ENCODE measurements at places on chromosomes 13 and 19.

- DNase-seq: peak; percentile 8
Observed at GRCh38 chr13:95349267-95349666, 48.0 kb upstream of the ABCC4 start.

DNA sequence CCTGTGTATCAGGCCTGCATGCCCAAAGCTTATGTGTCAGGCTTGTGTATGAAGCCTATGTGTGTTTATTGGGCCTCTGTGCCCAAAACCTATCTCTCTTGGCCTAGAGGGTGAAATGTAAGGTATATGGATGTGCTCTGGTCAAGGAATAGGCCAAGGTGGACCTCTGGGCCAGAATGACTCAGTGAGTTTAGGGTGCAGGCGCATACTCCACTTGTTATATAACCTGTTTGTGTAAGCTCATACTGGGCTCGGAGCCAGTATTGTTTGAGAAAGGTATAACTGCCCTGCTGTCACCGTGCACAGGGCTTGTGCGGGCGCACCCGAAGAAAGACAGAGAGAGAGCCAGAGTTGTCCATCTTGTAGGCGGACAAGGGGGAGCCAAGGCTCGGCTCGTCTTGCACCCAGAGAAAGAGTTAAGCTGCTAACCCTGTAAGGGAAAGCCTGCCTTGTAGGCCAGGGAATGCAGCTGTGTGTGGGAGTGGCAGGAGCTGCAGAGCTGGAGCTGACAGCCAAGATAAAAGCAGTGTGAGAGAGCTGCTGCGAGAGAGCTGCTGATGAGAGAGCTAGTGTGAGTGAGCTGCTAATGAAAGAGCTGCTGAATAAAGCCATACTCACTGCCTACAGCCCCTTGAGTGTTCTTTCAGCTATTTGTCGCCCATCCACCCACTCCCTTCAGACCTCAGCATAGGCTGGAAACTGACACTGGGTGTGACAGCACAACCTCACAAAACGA is 43.4 kb upstream of the N4BP2L1 start:
- DNase-seq: no peak

DNA sequence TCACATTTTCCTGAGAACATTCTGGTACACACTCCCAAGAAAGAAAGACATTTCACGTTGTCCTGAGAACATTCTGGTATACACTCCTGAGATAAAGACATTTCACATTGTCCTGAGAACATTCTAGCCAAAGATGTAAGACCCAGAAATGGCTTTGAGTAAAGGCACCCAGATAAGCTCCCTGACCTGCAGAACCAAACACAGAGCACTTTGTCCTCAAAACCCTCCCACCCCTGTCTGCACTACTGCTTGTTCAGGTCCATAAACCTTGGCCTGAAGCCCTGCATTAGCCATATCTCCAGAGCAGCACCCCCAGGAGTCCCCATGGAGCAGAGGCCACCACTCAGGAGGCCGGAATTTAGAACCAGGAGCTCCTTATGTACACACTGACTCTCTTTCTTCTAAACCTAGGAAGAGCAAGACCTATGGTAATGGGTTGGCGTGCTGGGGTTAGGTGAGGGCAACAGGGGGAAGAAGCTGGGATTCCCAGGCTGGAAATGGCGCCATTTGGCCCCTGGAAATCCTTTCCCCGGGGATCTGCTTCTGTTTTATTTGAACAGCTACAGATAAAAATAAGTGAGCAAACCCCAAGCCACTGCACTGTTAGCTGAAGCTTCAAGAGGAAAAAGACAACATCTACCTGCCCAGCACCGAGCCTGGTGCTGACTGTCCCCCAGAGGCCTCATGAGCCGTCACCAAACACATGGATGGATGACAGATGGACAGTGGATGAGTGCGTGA is 13.7 kb downstream of the GAS6 start:
- DNase-seq: no peak

GRCh38 chr13:75797719-75798118 is 161.6 kb downstream of the LMO7 start:
- no peak for DNase-seq

DNA sequence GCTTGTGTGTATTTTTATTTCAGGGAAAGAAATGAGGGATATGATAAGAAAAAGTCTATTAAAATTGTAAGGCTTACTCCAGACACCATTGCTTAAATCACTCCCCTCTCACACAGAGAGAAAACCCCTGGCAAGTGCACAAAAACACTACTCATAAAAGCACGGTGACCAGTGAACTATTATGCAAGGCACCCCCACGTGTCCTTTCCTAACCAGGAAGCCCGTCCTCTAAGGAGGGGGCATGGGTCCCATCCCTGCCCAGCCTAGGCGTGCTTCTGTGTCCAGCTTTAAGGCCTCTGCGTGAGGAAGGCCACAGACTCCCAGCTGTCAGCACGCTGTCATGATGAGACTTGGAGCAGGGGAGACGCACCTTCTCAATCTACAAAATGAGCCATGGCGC is 83.5 kb downstream of the SLC7A1 start:
- no peak for DNase-seq

- no peak for DNase-seq
Observed at GRCh38 chr19:7540761-7541474, 5.4 kb downstream of the PNPLA6 start.

DNA sequence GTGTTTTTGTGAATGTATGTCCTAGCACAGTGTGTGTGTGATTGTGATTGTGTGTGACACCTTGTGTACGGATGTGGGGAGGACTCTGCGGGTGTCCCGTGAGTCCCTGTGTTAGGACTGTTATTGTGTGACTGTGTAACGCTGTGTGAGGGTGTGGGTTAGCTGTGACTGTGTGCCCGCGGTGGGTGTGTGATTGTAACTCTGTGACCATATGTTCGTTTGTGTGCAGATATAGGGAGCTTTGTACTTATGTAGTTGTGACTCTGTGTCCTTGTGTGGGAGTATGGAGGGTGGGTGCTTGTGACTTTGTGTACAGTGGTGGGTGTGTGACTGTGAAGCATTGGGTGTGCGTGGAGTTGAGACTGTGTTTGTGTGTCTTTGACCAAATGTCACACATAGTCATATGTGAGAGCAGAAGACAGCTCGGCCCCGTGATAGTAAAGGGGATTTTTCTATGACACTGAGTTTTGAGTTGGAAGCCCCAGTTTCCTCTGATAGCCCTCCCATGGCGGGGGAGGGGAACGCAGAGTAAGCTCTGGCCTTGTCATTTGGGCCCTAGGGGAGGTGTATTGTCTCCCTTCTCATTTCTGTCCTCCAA is 949 bp upstream of the ZNF260 start:
- DNase-seq: no peak
